ENCODE measurements at places on chromosomes 6 and 20.
A peak's percentile ranks its signal among the peaks of the same experiment; 100 is the strongest.

- no peak for DNase-seq
Measured at GRCh38 chr6:137631323-137631722, 137.1 kb upstream of the OLIG3 start.

GRCh38 chr6:161299726-161300125, 25.9 kb upstream of the AGPAT4 start:
- no peak for DNase-seq

- no peak for DNase-seq
Measured at GRCh38 chr6:81750200-81750599, 2.3 kb downstream of the TENT5A start.

DNA sequence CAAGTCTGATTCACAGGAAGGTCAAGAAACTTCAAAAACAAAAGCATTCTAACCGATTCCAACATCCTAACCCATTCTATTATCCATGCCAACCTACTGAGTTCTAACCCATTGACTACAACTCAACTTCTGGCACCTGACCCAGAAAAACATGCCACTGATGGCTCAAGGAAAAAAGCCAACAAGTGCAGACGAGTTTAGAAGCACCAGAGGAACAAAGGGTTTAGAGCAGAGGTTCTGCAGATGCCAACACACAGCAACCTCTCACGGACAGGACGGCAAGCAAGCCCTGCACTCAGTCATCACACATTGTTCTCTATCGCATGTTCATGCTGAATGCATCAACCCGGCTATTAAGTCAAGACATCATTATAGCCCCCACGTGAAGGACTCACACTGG, 25.2 kb upstream of the MC3R start:
- no peak for DNase-seq

- no peak for DNase-seq
Measured at GRCh38 chr20:1415667-1416468, 23.0 kb upstream of the FKBP1A start.

DNA sequence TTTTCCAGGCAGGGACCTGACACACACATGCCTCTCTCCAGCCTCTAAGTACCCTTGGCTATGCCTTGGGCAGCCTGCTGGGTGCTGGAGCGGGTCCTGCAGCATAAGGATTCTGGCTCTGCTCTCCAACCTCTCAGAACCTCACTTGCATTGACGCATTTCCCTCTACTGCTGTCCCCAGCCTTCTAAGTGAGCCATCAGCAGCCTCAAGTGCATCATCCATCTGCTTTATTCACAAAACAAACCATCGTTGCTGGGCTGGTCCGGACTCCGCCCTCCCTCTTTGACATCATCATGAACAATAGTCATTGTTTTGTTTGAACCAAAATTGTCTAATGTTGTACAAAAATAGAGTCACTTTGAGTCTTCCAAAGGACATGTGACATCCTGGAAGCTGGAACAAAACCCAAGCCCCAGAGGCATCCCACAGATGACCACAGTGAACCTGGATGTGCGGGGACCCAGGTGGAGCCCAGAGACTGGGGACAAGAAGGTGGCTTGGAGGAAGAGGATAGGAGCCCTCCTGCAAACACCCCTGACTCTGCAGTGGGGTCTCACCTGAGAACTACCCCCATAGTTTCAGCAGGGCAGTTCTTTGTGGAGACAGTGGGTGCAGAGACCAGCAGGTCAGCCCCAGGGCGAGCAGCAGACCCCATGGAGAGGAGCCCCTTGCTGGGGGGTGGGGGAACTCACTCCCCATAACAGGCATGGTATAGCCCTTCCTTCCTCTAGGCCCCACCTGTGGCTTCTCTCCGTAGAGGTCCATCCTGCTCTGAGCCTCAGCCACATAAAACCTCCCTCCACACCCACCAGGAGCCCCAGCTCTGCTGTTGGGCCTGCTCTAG, 230.1 kb downstream of the SYNDIG1 start:
- DNase-seq, result no peak

DNA sequence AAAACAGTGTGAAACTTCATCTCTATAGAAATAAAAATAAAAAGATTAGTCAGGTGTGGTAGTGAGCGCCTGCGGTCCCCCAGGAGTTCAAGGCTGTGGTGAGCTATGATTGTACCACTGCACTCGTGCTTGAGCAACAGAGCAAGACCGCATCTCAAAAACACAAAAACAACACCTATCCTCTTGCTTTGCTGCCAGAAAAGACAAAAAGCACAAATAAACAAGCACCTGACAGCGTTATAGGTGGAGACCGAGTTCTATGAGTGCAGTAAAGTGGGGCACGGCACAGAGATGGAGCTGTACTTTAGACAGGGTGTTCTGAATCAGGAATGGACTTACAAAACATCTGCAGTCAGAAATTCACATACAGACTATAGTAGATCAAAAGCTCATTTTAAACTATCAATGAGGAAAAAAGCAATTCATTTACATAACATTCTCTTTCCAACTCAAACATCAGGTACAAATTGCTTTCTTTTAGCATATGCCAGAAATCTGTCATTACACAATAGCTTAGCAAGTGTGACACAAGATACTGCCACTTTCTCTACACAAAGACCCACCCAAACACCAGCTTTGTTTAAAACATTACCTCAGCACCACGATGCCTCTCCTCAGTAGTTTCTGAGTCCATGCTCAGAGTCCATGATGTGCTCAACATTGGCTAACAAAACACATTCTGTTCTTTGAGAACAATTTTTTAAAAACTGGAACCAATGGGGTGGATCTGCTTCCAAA, 10.1 kb downstream of the EZR start:
- no peak for DNase-seq

DNA sequence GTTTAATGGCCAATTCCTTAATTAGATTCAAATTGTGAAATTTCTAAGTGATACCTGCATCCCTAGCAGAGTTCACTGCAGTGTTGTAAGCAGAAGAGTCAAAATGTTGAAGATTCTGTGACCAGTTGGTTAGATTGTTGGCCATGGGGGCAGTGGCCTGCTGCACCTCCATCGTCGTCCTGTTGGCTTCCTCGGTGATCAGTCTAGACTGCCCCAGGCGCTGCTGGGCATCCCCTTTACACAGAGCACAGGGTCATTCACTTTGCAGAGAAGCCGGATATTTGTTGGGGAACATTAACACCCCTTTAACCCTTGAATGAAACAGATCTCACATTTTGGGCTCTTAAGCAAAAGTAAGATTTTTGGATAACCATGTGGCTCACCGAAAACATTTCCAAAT, 60.7 kb downstream of the FAM229B start:
- no peak for DNase-seq

DNA sequence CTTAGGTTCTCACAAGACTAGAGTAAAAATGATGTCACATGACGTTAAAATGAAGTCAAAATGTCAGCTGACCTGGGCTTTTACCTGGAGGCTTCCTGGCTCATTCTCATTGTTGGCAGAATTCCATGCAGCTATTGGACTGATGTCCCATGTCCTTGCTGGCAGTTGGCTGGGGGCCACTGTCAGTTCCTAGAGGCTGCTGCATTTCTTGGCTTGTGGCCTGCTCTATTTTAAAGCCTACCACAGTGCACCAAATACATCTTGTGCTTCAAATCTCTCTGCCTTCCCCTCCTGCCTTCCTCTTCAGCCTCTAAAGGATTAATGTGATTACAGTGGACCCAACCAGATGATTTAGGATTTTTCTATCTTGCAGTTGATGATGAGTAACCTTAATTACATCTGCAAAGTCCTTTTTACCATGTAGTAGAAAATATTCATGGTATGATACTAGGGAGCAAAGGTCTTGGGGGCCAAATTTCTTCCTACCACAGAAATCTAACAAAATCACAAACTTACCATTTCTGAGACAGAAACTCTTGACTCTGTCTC, 81.9 kb downstream of the FIG4 start:
- no peak for DNase-seq

- DNase-seq, result no peak
Measured at GRCh38 chr20:51482836-51483473, 59.6 kb downstream of the NFATC2 start.

- no peak for DNase-seq
Measured at GRCh38 chr6:64644024-64644423, 1008.4 kb downstream of the PHF3 start.

DNA sequence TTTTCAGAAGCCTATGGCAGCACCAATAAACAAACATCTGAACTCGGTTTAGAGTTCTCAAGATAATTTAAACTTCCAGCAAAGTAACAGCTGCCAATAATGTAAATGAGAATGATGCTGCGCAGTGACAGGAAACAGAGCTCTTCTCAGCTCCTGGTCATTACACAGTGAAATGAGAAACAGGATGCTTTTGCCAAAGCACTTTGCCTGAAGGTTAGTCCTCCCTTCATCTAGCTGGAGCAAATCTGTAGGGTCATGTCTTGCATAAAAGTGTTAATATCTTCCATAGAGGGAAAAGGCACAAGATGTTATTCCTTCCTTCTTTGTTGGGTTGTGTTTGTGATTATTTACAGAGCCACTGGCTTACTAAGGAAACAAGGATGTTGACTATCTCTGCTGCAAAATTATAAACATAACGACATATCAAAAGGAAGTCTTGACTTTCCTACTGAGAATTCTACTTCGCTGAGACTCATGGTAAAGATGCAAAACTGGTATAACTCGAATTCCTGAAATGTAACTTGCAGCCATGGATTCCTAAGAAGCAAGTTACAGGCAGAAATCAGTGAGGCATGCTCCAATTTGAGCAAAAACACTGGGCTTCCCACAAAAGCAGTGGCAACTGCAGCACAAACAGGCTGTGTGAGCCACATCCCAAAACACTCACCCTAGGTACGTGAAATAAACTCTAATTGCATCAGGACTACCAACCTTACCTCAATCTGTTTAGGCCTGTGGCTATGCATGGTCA, 102.5 kb upstream of the BEND6 start:
- DNase-seq, result no peak

GRCh38 chr20:50535162-50535561, 25.0 kb downstream of the PTPN1 start:
- no peak for DNase-seq

DNA sequence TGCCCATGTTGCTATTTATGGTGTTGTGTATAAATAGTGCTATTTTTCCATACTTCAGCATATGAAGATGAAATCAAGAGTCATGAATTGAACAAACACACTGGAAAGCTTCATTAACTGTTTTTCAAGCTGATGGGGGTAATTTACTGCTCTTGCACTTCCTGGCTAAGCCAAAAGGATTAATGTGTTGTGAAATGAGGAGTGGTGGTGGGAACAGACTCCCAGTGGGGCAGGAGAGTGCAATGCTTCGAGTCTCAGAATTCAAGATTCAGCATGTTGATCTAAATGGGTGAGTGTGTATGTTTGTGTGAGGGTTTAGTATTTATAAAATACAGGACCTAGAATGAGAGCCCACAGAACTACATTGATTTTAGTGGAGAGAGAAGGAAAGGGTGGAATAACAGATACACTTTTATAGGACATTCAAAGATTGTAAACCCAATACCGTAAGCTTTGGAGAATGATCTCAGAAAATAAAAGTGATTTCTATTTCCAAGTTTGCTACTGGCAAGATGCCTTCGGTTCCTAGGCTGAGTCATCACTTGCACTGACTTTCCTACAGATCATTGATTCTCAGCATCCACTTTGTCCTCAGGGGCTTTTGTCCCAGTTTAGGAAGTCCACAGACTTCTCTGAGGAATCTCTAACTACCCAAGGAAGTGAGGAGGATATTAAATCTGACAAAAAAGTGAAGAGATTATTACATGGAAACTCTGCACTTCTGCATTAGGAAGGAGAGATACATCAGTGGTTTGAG, 303.6 kb downstream of the TRDN start:
- no peak for DNase-seq

DNA sequence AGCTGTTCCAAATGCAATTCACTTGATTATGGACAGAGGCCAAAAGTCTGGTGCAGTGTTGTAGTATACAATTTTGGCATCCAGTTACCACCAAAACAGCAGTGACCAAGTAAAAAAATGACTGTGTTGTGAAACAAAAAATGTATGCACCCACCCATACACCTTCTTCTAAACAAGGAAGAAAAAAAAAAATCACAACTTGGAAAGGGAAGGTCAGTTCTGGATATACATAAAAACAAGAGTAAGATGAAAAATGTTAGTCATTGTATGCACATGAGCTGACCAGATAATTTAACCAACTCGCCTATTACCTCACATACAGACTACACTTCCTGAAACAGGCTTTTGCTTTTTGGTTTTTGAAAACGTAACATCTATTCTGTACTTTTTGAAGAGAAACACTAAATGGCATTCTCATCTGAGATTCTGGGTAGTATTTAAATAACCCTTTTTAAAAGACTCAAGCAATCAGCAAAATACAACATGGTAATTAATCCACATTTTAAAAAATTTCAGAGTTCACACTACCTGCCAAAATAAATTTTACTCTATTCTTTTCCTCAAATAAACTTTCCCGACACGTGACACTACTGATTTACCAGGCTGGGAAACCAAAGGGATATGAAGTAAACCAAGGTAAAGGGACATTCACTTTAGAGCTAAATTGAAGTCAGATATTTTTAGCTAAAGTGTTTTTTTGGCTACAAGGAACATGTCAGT, 141.6 kb upstream of the SHLD1 start:
- DNase-seq, result no peak

GRCh38 chr20:7627734-7628663, 312.3 kb downstream of the HAO1 start:
- no peak for DNase-seq

DNA sequence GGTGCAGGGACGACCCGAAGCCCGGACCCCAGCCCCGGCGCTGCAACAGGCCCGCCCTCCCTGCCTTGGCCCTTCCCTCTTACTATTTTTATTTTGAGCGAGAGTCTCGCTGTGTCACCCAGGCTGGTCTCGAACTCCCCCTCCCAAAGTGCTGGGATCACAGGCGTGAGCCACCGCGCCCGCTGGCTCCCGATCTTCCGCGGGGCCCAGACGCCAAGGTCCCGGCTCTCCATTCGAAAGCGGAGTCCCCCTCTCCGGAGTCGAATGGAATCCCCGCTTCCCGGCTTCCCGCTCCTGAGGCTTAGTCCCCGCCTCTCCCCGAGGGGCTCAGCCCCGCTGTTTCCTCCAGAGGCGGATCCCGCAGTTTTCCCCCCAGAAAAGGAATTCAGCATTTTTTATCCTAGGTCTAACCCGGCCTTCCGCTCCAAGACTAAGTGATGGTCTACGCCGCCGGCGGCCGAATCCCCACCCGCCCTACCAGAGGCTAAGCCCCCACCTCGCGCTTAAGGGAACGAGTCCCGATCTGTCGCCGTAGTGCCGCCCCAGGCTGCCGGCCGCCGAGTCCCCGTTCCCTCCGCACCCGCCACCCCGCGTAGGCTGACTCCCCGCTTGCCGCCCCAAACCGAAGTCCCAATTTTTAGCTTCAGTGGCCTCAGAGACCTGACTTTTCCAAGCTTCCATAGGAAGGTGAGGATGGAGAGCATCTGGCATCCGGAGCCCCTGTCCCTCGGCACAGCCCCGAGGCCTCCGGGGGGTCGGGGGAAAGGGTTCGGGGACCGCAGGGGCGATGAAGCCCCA, 11.5 kb upstream of the TMC2 start:
- peak; percentile 33 for DNase-seq

- no peak for DNase-seq
Measured at GRCh38 chr6:111846492-111847409, 26.5 kb downstream of the FYN start.

GRCh38 chr6:106469882-106470281, 109.4 kb downstream of the CRYBG1 start:
- no peak for DNase-seq

- no peak for DNase-seq
Measured at GRCh38 chr6:169558774-169559441, 142.9 kb downstream of the WDR27 start.
